Fibroblast of the conjunctiva (primary cell): ENCODE measurements at places on chromosomes 11 and 22.

GRCh38 chr11:45665206-45665932, at the start of gene CHST1:
Gene CHST1, minus strand, starts transcription at chr11:45665622. Its CDS starts 14,699 bp downstream, at chr11:45650923.
- no peak for DNase-seq

GRCh38 chr11:46390331-46391171, 1.0 kb downstream of the CHRM4 start:
- DNase-seq, result no peak

DNA sequence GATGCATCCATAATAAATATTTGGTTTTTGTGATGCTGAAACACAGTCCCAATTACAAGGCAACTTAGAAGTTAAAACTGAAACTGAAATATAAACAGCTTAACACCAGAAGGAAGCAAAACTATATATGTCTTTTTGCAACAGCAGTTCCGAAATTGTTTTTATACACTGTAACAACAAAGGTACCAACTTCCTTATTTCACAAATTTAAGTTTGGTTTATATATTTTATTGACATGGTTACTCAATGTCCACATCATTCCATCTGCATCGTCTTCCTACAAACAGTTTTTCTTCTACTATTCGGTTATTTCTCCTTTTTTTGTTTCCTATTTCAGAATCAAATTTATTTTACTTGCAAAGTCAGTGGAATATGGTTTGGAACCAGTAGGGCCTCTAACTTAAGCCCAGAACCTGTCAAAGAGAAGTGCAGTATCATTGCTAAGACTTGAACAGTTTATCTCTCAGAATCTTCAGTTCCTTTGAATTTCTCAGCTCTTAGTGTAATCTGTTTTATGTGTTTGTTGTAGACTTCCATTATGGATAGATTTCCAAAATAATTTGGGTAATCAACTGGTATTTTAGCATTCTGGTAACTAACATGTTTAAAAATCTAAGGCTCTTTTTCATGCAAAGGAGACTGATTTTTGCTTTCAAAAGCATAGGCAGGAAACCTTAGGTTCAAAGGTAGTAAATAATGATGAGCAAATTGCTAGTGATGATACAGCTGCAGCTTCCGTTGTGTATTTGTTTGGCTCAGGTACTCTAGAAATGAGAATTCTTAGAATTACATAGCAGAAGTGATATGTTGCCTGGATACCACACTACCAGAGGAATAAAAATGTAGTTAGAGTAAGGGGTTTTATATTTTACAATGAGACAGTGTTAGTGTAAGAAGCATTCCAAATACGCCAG, 8.2 kb upstream of the HSPA8 start:
- no peak for DNase-seq

GRCh38 chr11:58685973-58686722, 45.6 kb downstream of the GLYAT start:
- DNase-seq, result no peak

GRCh38 chr11:76391021-76391420, 9.9 kb downstream of the GVQW3 start:
- no peak for DNase-seq

DNA sequence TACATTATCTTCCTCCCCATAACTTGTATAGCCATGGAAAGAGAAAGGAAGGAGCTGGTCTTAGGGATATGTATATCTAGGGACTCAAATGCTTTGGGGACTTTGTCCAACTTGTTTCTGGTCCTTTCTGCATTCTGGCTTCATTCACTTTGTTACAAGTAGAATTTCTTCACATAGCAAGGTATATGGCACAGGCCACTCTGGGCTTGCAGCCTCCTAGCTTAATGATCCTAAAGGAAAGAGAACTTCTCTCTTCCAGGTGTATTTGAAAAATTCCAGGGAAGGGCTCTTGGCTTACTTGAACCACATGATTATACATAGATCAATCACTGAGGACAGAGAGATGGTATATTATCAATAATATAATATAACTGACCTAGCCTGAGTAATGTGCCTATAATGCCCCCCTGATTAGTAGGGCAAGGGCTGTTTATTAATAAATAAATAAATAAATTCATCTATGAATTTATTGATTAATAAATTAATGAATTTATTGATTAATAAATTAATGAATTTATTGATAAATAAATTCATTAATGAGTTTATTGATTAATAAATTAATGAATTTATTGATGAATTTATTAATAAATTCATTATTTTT, 48.2 kb upstream of the CEP295 start:
- no peak for DNase-seq

DNA sequence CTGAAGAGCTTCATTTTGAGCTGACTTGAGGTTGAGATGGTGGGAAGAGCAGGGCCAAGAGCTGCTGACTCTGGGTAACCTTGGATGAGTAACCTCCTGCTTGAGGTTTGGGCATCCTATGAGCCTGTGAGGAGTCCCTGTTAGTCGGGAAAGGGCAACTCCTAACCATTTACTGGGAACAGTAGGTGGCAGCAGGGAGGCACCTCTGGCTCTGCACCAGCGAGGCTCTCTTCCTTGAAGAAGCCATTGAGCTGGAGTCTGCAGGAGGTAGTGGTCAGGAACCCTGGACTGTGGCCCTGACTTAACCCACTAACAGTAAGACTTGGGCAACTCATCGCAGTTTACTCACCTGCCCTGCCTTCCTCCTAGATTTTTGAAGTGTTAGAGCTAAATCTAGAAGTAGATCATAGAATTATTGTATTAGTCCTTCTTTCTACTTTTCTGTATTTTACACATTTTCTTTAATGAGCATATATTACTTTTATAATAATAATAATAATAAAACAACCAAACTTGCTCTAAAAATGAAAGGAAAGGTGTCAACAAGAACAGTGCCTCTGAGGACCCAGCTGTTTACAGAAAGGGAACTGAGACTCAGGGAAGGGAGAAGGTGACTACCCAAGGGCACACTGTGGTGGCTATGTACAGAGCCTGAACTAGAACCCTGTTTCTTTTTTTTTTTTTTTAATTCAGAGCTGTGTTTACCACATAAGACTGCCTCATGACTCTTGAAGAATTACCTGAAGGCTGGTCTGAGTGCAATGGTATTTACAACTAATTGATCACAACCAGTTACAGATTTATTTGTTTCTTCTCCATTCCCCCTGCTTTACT, 47.5 kb downstream of the MEI1 start:
- DNase-seq, result peak; percentile 75

GRCh38 chr22:36027935-36028645, 534 bp downstream of the RBFOX2 start:
- no peak for DNase-seq

GRCh38 chr11:45272701-45273100, 13.4 kb downstream of the SYT13 start:
- DNase-seq, result no peak
